ENCODE measurements at places on chromosomes 11 and 22.

DNA sequence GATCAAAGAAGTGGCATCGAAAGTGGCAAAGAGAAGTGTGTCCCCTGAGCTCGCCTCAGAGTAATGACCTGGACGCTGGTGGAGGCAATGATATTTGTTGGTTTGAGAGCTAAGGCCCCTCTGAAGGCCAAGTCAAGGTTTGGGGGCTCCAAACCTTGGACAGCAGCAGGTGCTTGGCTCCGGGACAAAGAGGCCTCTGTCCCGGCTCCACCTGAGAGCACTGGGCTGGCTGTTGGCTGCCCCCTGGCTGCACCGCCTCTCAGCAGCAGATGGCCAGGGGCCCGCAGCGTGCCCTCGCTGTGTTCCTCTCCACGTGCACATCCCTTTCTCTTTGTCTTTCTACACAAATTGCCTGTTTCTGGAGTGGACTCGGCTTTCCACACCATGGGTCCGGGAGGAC is 301.3 kb downstream of the NTM start:
- DNase-seq: no peak

DNA sequence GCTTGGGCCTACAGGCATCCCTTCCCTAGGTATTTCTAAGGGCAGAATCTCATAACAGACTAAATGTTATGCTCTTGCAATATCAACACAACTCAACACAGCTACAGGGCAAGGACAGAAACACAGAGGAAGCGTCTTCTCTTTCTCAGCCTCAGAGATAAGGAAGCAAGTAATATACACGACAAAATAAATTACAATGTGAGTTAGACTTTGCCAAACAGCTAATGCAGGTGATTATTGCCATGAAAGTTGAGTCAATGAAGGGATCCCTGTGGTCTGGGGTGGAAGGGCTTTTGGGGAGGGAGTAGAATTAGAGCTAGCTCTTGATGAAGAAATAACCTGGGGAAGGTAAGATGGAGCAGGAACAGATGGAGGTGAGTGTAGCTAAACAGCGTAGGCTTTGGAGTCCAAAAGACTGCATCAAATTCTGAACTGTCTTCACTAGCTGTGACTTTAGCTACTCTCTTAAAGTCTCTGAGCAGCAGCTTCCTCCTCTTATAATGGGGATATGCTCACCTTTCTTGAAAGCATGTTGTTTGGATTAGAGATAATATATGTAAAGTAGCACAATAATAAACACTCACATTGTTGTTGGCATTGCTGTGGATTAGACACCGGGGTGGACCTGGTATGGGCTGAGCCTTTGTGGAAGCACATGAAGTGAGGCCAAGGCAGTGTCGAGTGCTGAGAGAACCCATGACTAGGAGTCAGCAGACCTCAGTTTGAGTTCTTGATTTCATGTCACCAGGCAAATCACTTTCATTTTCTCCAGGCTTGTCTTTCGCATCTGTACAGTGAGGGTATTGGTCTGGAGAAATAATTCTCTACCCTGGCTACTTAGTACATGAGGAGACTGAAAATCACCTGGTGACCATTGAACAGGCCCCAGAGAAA is 41.0 kb upstream of the AQP11 start:
- DNase-seq: no peak

DNA sequence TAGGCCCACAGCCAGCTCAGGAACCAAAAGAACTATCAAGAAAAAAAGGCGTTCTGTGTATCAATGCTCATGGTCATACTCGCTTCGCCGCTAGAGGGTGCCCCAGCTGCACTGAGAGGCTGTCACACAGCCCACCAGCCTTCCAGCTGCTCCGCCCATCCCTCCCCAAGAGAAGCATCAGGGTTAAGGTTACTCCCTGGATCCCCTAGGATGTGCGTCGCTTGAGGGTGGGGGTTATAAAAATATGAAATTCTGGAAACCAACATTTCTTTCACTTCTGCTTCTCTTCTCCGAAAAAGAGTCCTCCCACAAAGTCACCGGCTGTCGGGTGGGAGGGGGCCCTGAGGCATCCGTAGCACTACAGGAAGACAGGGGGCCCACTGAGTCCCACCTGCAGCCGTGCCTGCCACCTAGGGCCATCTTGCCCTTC is 1.7 kb downstream of the CBX6 start:
- peak; percentile 46 for DNase-seq

DNA sequence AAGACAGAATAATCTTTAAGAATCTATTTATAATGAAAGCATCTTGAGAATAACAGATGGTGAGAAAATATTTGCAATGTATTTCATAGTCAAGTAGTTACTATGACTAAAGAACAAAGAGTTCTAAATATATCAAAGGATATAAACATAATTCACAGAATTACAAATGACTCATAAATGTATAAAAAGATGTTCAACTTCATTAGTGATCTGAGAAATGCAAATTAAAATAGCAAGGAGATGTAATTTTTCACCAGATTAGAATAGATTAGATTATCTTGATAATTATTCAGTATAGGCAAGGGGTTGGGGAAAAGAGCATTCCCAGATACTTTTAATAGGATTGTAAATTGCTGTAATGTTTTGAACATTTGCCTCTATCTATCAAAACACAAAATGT is 30.1 kb upstream of the PAMR1 start:
- DNase-seq: no peak

GRCh38 chr11:76071090-76071489 is 135.2 kb downstream of the WNT11 start:
- DNase-seq: no peak

DNA sequence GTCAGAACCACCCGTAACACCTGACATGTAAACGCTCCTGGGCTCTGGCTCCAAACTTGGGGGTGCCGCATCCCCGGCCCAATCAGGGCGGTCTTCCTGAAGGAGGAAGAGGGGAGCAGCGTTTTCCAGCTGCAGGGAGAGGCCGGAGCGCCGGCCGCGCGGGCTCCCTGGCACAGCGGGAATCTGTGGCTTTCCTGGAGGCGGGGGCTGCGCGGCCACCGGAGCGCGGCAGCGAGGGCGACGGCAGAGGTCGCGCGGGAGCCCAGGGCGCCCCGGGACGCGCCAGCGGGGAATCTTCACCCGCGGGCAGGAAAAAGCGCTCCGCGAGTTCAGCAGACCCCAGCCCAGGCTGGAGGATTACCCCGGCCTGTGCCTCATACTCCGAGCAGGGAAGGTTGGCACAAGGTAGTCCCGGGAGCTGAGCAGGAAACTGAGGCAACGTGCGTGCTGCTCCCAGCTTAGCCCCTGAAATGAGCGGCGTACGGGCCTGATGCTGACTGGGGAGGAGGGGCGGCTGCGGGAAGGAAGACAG is 600 bp upstream of the ESAM start:
- no peak for DNase-seq

DNA sequence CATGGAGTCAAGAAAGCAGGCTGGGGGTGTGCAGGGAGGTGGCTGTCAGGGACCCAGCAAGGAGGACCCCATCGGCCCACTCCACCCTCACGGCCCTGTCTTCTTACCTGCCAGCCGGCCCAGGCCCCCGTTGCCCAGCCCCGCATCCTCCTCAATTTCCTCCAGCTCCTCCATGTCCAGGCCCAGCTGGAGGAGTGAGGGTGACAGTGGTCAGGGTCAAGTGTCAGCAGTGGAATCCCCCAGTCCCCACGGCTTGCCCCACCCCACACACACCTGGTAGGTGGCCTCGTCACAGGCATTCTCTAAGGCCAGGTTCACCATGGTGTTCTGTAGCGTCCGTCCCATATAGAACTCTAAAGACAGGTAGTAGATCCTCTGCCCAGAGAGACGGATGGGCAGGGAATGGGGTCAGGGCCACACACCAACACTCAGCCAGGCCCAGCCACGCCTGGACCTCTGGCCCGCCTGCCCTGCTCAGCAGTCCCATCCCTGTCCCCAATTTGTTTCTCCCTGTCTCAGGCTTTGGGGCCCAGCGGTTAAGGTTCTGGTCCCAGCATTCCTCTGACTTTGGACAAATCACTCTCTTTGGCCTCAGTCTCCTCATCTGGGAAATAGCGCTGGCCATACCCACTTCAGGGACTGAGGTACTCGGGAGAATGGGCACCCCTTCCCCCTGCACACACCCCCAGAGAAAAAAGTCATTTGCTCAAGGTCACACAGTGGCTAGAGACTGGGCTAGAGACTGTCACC is 1.3 kb downstream of the PYGM start:
- no peak for DNase-seq

DNA sequence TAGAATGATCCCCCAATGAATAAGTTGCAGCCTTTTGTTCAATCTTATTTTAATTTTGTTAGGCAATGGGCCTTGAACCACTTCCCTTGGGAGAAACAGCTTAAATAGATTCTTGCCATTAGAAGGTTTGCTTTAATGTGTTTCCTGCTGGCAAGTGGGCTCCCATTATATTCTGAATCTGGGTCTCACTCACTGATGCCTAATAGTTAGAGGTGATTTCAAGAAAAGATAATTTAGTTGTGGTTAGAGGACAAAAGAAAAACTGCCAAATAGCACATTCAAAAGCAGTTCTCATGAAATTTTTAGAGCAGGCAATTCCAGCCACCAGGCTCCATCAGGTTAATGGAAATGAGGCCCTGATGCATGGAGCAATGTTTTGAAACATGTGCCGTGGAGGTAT is 362.6 kb upstream of the CHORDC1 start:
- DNase-seq: no peak

DNA sequence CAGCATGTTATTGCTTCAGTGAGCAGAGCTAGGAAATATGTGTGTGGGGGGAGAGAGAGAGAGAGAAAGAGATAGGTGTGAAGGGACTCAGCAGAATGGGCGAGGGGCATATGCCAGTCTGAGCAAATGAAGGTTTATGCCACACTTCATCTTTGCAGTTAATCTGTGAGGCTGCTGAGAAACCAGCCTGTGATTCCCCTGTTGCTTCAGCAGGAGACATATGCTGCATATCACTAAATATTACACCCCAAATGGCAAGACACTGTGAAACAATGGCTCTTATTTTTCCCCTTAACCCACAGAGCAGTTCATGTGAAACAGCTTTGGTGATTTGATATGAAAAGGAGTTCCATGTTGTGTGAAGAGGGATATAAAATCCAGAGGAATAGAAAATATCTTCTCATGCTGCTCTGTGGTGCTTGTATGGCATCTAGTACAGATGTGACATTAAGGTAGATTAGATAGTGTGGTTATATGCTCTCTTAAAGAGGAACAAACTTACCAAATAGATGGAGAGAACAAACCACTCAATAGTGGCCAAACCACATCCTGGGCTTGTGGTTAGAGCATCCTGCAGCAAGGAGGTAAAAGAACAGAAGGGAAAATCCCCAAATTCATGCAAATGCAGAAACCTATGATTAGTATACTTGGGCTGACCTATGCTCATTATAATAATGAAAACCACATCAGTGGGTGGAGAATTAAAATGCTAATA is 864.2 kb downstream of the FAM181B start:
- peak; percentile 65 for DNase-seq

DNA sequence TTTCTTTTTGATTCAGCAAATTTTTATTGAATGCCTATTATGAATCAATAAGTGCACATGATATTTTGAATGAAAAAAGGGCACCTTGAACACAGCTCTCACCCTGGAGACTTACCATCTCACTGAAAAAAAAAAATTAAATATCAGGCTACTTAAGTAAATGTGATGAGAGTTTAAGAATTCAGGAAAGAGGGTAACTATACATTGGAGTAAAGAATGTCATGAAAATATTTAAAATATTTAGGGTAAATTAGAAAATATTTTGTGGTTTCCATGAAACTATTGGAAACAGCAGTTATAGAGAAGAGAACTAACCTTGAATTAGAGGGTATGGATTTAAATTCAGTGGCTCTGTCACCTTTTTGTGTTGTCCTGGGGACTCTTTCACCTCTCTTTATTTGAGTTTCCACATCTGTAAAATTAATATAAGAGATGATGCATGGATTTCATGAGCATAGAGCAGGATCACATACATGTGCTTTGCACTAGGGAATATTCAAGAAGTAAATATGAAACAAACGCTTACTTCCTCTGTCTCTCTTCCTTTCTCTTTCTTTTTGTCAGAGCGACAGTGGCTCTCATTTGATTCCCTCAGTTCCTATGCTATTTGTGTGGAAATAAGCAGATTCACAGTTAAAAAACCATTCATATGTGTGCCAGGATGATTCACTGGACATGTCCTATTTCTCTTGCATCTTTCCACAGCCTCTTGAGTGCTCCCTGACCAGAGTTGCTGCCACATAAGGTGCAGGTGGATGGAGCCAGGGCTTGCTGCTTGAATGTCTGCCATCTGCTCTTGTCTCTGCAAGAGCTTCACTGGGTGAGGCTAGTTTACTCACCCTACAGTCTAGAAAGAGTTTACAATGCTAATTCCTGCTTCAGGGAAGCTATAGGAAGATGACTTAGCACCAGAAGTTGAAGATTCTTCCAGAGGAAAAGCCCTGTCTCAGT is 533.1 kb downstream of the ETS1 start:
- DNase-seq: no peak

GRCh38 chr22:32324505-32325415 is 32.9 kb upstream of the RFPL3 start:
- DNase-seq: no peak

- DNase-seq: peak; percentile 5
Measured at GRCh38 chr11:82718307-82718706, 15.4 kb downstream of the FAM181B start.

DNA sequence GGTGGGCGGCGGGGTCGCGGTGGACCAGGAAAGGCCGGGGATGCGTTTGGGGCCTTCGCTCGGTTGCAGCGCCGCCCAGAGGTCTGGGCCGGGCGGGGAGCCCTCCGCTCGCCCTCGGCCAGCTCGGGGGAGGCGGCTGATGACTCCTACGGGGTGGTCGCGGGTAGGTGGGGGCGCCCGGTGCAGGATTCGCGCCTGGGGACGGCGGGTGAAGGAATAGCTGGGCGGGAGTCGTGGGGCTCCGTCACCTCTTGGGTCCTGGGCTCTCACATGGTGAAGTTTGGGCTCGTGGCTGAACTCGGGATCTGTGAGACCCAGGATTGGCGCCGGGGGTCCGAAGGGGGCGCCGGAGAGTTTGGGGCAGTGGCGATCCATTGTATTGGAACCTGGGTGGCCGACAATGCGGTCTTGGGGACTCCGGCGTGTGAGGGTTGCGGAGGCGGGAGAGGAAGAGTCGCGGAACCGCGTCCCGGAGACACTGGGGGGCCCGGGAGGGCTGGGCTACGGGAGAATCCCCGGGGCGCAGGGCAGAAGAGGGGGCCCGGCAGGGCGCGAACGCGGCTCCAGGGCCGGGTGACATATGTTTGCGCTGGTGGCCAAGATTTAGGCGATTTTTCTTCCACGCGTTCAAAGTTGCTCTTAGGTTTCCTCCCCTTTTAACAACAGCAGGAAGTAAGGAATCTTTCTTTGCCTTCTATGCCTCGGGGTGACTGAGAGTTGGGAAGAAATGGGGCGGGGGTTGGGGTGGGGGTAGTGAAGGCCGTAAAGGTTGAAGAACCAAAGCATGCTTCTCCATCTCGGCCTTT is 935 bp downstream of the QSER1 start:
- DNase-seq: peak; percentile 42

- peak; percentile 29 for DNase-seq
Measured at GRCh38 chr11:3808861-3809623, 682 bp downstream of the PGAP2 start.

- DNase-seq: no peak
Measured at GRCh38 chr22:50444663-50445062, 30.2 kb downstream of the SBF1 start.

All from KG1 (cell line).